ENCODE measurements at places on chromosomes 2 and 18.

DNA sequence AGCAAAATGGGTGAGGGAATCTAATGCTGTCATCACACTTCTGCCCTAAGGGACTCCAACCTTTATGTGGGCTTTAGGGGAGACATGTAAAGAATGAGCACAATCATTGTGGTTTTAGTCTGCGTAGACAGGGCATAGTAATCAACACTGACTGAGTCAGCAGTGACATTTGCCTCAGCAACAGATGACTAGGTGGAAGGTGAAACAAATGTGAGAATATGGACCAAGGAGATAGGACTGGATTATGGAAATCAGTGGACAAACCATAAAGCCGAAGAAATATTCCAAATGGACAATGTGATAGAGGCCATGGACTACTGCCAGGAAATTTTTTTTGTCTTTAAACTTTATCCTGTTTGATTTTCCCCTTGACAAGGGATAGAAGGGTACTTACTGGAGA lies 83.9 kb downstream of the PDK1 start:
- no peak for DNase-seq

DNA sequence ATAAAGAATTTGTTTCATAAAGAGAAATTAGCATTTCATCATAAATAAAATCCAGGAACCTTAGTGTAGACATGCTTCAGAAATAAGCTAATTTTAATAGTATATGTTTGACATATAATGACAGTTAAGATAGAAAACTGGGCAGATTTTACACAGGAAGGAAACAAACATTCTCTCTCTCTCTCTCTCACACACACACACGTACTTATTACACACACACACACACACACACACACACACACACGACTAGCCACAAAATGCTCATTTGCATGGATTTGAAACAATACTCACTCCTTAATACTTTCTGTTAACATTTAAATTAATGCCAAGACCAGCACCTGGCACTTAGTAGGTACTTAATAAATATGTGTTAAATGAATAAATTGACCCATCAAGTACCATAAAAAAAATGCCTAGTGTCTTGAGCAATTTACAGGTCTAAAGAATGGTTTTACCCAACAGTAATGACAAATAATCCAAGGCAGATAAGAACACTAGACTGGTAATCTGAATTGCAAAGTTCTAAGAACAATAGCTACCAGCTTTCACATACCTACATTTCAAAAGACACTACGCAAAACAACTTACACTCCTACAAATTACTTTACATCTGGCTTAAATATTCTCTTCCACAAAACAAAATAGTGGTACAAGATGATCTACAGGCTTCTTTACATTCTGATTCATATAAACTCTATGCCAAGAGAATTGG lies 2.9 kb upstream of the GALNT3 start:
- DNase-seq, result no peak

DNA sequence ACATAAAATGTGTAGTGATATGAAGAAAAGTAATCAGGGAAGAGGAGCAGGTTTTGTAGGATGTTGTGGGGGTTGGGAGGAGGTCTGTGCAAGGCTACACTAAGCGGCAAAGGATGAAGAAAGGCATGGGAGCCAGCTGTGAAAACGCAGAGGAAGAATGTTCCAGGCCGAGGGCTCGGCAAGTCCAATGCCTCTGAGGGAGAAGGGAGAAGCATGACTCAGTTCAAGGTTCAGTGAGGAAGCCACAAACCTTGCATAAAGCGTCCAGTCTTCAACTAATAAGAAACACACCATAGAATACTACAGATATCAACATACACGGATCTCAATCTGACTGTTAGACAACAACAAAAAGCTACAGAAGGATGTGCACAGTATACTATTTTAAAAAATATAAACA lies 16.2 kb downstream of the EPB41L3 start:
- no peak for DNase-seq

DNA sequence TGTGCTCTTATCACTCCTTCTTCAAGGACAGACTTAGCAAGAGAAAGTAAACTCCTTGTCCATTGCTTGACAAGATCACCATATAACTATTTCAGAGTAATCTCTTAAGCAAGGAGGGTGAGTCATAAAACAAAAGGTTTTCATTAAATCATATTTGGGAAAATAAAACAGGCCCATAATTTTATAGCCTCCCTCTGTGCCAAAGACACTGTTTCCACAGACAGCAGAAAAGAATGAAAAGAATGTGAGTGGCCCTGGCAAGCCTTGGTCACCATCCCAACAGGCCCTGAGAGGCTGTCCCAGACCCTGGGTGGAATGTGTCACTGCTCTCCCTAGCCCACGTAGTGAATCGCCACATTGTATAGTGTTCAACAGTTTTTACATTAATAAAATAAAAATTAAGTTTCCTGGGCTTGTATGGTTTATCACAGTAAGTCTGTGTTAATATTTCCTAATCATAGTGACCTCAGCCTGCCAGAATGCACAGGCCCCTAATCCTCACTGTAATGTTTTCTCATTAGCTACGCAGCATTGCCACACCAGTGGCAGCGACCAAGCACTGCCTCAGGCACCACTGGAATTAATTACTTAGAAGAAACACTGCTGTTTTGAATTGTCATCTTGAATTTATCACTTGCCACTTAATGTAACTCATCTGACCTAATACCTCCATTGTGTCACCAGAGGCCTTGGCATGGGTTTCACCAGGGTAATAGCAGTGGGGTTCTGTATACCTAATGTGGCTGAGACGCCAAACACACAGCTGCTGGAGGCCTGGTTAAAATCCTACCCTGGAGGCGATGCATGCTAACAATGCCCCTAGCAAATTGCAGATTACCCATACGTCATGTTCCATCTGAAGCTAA lies 401.9 kb downstream of the LNPK start:
- no peak for DNase-seq

- DNase-seq, result no peak
Measured at GRCh38 chr2:174121612-174122011, 126.7 kb downstream of the OLA1 start.

DNA sequence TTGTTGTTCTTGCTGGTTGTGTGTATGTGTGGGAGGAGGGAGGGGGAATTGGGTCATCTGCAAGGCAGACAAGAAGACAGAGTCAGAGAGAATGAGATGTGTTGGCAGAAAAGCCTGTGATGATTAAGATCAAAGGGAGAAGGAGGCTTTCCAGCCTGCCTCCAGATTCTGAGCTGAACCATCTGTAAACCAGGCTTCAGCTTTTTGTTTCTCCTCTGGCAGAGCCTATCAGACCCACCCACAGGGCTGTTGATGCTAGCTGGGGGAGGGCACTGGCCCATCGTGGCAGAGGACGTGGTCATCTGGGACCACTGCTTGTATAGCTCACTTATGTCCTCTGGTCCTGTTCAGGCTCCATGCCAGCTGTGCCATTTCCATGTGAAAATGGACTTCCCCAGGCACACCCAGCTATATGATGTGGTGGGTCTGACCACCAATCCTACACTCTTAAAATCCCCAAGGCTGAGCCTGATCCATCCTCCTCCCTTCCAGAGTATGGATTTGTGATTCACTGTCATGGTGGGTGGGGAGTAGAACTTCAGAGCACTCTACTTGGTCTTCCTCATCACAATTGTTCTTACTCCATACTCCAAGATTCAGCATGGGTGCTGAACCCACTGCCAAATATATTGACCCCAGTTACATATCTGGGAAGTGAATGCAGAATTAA lies 27.8 kb upstream of the COL6A3 start:
- DNase-seq, result no peak

- DNase-seq, result peak; percentile 71
Measured at GRCh38 chr2:187581125-187581896, 27.1 kb upstream of the TFPI start.

- DNase-seq, result no peak
Measured at GRCh38 chr18:28606686-28607085, 429.8 kb upstream of the CDH2 start.

DNA sequence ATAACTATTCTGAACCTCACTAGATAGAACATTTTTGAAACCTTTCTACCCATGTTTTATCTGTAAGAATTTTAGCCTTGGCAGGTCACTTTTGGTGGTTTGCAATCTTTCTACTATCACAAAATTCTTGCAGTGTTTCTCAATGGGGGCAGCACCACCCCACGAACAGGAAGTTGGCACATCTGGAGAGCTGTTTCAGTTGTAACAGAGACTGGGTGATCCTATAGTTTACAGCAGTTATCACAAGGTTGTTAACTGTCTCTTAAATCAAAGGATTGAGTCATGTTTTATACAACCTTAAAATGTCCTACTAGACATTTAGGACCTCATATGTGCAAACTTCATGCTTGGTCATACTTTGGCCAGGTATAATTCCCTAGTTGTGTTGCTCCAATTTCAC lies 829.2 kb downstream of the ERBB4 start:
- DNase-seq, result no peak

- DNase-seq, result no peak
Measured at GRCh38 chr2:97819754-97820153, 106.4 kb downstream of the ZAP70 start.

GRCh38 chr2:221588306-221588985 lies 16.3 kb upstream of the EPHA4 start:
- no peak for DNase-seq

DNA sequence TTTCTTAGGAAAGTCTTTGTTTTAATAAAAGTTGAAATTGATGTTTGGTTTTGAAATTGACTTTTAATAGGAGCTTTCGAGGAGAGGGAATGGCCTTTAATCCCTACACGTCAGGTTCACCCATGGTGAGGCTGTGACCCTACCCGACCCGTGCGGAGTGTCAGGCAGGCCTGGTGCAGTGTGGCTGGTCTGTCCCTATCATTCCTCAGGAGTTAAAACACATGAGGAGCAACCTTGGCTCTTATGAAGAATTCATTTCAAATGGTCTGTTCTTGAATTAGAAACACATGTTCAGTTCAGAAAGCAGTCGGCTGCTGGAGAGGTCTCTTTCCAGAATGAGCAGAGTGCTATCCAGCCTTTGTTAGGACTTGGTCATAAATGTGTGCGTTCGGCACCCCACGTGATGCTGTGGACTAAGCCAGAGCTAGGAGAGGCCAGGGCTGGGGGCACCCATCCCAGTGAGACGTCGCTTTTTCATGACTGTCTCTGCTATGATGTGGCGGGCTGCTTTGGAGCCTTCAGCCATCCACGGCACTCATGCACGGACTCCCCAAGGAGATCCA lies 54.7 kb downstream of the EMILIN2 start:
- no peak for DNase-seq

- DNase-seq, result no peak
Measured at GRCh38 chr2:54394392-54394791, 61.7 kb upstream of the SPTBN1 start.

- no peak for DNase-seq
Measured at GRCh38 chr2:128788636-128789220, 470.1 kb upstream of the HS6ST1 start.

DNA sequence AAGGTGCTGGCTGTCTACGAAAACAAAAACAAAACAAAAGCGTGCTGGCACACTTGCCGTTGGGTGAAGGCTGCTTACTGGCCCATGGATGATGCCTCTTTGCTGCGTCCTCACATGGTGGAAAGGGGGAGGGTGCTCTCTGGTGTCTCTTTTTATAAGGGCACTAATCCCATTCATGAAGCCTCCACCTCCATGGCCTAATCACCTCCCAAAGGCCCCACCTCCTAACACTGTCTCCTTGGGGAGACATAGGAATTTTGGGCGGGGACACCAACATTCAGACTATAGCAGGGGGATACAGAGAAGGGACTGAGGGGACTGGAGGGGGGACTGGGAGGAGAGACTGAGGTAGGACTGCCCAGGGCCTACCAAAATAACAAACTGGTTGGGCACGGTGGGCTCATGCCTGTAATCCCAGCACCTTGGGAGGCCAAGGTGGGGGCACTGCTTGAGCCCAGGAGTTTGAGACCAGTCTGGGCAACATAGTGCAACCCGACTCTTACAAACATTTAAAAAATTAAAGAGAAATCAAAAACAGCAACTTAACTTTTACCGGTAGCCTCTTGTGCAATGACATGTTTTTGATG lies 14.5 kb downstream of the PTMA start:
- no peak for DNase-seq
